ENCODE measurements at places on chromosomes 6 and 20.

DNA sequence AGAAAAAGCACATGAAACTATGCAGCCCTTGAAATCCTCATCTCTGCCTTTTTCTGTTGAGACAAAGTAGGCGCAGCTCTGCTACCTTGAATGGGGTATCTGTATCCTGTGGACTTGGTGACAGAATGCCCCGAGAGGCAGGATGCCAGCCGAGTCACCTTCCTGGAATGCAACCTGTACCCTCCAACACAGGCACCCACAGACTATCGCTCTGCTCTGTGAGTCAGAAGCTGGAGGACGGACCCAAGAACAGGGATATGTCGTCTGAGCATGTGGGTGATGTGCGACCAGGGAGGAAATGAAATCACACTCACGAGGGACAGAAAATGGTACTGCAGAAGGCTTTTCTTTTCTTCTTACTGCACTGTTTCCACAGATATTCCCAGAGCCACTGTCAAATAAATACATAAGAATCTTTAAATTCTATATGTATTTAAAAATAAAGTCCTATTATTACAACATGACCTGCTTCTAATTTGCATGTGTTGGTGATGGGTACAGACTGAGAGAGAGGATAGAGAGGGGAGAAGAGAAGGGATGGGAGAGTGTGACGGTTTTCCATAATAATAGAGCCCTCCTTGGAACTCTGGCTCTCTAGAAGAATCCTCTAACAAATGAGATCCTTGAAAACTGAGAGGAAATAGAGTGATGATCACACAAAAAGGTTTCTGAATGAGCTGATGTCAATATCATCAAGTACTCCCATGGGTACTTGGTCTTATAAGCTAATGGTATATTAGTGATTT, 308.1 kb downstream of the FOXC1 start:
- DNase-seq = peak; percentile 26

DNA sequence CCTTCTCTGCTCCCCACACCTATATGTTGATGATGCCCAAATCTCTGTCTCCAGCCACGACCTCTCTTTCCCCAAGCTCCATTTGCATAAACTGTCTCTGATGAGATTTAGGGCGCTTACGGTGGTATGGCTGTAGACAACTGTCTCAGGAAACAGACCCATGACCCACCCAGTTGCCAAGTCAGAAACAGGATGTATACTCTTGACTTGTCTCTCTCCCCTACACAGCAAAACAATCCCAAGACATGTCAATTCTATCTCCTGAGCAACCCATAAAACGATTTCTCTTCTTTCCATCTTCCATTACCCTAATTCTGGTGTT, 13.9 kb downstream of the GNL1 start:
- no peak for DNase-seq

DNA sequence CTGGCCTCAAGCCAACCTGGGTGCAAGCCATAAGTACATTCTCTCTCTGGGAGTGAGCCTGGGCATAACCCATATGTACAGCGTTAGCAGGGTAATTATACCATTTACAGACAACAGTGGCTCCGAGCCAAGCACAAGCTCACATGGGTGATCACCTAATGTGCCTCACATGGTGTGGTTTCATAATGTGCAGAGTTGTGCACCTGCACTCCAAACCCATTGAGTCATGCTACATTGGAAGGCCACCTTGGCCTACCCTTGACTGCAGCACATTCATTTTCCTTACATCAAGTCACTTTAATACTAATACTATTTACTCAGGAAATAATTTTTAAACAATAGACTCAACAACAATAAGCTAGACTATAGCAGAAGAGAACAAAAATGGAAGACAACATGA, 194.5 kb upstream of the PLN start:
- no peak for DNase-seq

- peak; percentile 56 for DNase-seq
Observed at GRCh38 chr20:10434467-10434831, 427 bp upstream of the MKKS start.

DNA sequence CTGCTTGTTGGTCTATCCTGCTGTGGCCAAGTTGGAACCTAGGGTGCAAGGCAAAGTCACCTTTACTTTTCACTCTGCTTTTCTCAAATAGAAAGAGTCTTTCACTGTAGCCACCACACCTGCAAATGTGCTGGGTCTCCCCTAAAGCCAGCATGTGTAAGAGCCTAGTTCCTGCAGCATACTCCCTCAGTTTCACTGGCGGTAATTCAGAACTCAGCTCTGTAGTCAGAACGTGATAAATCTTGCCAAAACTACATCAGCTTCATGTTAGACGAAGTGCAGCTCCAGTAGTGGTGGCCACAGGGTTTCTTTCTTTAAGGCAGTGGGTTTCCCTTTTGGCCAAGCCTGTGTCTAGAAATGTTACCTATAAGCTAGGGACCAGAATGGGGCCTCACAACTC, 72.0 kb upstream of the HMGCLL1 start:
- DNase-seq = no peak

- DNase-seq = no peak
Observed at GRCh38 chr6:99521633-99522151, 6.5 kb upstream of the USP45 start.

DNA sequence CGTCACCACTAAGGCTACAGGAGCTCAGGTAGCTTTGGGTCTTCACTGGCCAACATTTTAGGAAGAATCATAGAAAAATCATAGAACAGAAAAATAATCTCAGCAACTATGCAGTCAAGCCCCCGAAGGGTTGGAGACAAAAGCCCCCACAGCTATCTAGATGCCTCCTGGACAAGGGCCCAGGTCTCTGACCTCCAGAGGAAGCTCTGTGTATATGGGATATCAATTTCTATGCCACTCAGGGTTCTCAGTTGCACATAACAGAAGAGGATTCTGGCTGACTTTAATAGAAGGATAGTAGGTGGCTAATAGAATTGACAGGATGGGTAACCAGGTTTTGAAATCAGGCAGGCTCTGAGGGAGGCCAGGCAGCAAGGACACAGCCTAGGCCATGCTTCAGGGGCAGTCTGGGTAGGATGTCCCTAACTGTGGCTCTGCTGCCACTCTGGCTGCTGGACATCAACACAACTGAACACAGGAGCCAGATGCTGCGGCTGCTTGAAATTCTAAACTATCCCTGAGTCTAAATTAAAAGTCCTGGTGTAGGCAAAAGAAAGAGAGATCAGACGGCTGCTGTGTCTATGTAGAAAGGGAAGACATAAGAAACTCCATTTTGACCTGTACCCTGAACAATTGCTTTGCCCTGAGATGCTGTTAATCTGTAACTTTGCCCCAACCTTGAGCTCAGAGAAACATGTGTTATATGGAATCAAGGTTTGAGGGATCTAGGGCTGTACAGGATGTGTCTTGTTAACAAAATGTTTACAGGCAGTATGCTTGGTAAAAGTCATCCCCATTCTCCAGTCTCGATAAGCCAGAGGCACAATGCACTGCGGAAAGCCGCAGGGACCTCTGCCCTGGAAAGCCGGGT, 65.6 kb downstream of the TRMT6 start:
- no peak for DNase-seq

- DNase-seq = no peak
Observed at GRCh38 chr20:52959125-52959524, 13.0 kb upstream of the TSHZ2 start.

DNA sequence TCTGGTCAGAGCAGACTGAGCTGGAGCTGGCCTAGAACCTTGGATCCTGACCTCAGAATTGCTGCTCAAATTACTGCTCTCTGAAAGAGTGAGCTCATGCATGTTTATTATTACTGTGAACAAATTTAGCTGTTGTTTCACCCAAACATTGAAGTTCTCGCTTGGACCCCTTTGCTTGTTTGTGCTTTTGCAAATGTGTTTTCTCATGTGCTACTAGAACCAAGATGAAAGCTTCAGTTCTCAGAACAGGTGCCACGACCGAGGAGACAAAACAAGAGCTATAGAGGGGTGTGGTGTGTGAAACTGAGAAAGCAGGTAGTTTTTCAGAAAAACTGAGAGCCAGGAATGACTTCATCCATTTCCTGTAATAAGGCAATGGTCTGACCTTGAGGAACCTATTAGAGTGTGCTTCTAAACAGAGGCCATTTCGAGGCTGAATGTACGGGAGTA, 50.0 kb upstream of the ESR1 start:
- no peak for DNase-seq

DNA sequence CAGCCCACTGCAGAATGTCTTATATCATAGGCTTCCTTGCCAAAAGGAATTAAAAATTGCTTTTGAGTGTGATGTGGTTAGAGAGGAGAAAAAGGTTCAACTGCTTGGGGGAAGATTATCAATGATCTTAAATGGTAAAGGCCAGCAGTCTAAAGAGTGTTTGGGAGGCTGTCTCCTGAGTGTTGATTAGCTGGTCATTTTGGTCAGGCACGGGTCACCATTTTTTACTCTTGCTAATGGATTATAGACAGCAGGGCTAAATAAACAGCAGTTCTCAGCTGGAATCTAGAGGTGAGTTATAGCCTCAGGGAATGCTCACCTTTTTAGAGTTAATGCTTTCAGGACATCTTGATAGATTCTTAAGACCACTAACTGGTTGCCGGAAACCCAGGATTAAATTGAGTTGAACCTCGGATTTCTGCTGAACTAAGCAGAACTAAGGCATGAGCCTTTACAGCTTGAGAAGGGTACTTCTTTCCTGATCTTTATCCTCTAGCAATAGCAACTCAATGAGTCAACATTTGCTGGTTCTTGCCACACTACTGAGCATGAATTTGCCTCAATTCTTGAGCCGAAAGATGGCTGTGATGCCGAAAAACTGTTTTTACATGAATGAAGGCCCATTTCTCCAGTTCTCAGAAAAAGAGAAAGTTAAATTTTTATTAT, 120.4 kb downstream of the LRRC1 start:
- DNase-seq = no peak

DNA sequence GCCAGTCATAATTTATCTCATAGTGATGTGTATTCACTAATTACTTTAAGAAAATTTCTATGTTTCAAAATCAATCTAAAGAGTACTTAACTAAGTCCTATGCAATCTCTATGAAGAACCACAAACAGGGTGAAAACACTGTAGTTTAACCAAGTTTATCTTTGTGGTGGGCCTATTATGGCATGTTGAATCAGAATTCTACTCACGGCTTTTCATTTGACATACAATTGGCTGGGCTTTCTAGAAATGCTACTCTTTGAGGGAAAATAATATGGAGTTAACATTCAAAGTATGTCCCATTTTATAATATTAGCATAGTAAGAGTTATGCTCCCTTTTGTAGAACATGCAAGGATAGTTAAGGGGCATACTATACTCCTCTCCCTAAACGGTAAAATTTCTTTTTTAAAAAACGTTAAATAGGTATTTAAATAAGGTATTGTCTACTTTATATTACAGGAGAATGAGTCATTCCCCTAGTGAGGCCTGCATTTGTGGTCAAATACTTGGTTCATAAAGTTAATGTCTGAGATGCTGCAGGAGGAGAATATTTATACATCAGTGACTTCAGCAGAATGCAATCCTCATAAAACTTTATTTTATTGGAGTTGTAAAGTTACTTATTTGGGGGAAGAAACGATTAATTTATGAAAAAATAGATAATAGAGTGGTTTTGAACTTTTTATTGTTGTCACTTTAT, 1.8 kb downstream of the MOXD1 start:
- no peak for DNase-seq

DNA sequence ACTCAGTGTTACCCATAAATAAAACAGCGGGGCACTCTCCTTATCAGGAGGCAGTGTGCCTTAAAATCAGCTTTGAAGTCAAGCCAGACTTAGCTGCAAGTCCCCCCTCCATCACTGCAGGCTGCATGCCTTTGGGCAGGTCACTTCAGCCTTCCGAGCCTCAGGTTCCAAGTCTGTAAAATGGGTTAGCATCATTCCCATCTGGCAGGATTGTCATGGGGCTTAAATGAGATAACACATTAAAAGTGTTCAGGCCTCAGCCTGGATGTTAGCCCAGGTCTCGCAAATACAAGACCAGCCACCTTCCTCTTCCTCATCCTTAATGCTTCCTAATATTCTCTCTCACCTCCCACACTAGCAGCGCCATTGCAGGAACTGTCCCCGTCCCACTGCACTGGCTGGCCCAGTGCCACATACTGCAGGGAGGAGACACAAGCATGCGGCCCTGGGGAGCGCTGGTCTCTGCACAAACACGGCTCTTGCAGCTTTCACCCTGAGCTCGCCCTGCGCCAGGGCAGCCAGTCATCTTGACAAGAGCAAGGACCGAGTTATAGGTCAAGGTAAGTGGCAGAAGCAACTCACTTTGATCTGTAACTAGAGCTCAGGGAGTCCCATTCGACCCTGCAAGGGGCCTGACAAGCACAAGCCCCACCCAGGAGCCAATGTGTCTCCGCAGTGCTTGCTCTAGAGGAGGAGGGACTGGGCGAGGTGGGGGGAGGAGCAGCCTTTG, 564.6 kb upstream of the AGPAT4 start:
- DNase-seq = no peak

DNA sequence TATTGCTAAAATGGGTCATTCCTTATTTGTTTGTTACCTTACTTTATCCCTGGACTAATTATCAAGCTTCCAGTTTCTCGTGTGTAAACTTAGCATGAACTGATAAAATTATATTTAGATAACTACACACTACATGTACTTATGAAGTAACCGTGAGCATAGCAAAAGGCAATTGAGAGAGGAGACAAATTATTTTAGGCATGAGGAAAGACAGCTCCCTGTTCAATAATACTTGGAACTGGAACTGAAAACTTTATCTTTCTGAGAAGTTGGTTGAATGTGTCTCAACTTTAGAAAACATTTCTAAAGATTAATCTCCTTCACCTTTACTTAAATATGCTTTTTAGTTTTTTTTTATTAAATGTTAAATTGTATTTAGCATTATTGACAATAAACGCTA, 11.4 kb downstream of the CRISP3 start:
- no peak for DNase-seq

DNA sequence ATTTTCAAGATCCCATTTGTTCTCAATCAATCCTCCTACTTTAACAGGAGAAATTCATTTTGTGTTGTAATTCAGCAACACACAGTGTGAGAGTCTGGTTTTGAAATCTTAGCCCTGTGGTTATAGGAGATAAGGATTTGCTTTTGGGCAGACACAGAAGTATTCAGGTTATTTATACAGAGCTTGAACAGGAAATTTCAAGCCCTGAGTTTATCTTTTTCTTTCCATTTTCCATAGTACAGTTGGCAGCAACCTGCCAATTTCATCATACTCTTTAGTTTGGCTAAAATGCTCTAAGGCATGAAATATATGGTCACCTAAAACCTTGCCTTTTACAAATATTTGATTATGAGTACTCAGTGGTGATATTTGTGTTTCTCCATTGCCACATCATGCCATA, 41.4 kb downstream of the PKIB start:
- DNase-seq = no peak

DNA sequence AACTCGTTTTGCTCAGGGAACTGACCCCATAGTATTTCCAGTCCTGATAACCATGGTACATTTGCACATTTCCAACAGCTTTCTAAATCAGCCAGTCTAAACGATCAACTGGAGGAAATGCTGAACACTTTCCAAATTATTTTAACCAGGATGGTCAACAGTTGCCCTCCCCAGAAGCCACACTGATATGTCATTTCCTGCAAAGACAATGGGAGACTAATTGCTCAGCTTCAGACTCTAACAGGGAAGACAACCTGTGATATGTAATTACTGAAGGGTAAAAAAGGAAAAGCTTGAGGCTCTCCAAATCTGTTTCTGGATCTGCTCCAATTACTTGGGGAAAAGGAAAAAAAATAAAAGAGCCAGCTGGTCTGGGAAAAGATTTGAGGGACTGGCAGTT, 88.8 kb downstream of the FYN start:
- DNase-seq = no peak

- no peak for DNase-seq
Observed at GRCh38 chr20:7841971-7842310, 98.3 kb downstream of the HAO1 start.

Data from stimulated activated CD4-positive, alpha-beta T cell treated with anti-CD3 and anti-CD28 coated beads, Interleukin-1b, Interleukin-23, amount 100 ng/mL, for 24 hours (primary cell).